ENCODE measurements at places on chromosomes 4 and X.

DNA sequence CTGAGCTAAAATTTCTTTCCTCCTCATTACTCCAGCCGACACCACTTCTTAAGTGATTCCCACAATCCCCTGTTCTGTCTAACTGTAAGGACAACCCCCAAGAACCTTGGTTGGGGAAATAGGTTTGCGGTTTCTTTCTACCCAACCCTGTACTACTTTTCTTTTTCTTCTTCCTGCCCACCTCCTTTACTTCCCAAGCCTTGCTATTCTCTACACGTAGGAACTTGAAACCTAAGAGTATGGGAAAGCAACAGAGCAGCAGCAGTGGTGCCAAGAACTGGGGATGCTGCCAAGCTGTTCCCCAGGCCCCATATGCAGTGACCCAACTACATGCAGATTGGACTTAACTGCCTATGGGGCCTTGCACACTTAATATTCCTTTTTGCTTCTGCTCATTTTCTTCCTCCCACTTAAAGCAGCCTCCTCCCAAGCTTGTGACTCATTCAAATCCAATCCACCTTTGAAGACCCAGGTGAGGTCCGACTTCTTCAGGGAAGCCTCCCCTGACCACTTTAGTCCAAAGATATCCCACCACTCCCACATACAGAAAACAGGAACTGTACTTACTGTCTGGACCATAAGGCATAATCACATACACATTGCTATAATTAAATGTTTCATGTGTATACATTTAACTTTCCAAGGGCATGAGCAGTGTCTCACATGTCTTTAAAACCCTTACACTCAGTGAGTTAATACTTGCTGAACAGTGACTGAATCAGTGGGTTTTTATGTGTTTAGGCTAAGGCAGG, 1.7 kb downstream of the FAM120C start:
- DNase-seq, result no peak

GRCh38 chr4:177726111-177726510, 283.9 kb upstream of the AGA start:
- no peak for DNase-seq

DNA sequence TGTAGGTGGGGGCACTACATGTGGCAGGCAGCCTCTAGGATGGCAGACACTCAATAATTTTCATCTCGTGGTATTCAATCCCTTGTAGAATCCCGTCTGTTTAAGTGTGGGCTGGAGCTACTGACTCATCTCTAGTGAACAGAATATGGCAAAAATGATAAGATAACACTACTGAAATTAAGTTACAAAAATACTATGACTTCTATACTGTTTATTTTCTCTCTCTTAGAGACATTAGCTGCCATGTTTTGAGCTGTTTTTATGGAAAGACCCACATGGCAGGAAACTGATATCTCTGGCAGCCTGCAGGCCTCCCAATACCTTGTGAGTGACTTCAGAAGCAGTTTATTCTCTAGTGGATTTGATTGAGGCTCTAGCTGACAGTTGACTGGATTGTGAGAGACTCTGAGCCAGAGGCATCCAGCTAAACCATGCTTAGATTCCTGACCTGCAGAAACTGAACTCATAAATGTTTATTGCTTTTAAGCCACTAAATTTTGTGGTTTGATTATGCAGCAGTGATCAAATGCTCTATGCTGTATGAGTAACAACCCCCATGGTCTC, 298.8 kb upstream of the CTSO start:
- DNase-seq, result no peak

GRCh38 chr4:111214371-111214770, 591.5 kb upstream of the PITX2 start:
- no peak for DNase-seq

GRCh38 chr4:80321776-80322175, 13.8 kb upstream of the CFAP299 start:
- no peak for DNase-seq

Measured in WERI-Rb-1 (cell line).